Lower lobe of right lung (tissue), 2 donors: ENCODE measurements at places on chromosomes 7 and 10. TPM values are rescaled to one million over a fixed set of nuclear protein-coding genes. Genes with fewer than 3 reads are reported as not detected.

GRCh38 chr10:43407148-43407575, 1.8 kb downstream of the HNRNPF start:
- DNase-seq = peak; percentile 78

DNA sequence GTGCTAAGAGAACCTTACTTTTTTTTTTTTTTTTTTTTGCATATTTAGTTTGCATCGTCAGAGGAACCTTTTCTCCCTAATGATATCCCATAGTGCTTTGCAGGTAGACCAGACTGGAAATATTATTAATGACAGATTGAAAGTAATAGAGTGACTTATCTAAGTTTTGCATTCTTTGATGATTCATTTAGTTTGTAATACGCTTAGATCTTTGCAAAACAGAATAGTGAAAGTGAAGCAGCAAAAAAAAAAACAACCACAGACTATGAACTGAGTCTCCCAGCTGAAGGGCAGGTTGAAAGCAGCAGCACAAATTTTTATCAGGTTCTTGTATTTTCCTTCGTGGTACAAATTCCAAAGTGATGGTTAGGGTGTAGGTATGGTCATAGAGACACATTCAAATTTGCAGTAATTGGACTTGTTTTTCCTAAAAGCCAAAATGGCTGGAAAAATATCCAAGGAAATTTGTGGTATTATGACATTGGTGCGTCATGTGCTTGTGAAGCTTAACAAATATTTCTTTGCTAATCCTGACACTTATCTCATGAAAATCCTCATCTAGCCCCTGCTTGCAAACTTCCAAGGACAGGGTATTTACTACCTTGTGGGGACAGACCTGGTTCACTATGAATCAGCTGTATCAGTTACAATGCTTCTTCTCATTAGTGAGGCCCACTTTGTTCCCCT, 81.8 kb upstream of the CREB5 start:
- no peak for DNase-seq

DNA sequence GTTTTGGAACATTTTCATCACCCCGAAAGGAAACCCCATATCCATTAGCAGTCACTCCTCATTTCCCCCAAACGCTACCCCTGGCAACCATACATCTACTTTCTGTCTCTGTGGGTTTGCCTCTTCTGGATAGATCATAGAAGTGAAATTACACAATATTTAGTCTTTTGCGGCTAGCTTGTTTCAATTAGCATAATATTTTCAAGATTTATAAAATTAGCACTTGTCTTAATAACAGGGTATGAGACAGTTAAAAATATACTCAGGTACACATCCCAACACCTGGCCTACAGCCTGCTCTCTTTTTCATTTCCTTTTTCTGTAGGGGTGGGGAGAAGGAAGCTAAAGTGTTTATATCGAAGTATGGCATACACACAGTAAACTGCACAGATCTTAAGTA, 81.4 kb upstream of the LRGUK start:
- no peak for DNase-seq

Gene KCP
- total RNA-seq = 1.3 TPM

- peak; percentile 83 for DNase-seq
Measured at GRCh38 chr10:80487791-80488538, 33.9 kb downstream of the TSPAN14 start.

DNA sequence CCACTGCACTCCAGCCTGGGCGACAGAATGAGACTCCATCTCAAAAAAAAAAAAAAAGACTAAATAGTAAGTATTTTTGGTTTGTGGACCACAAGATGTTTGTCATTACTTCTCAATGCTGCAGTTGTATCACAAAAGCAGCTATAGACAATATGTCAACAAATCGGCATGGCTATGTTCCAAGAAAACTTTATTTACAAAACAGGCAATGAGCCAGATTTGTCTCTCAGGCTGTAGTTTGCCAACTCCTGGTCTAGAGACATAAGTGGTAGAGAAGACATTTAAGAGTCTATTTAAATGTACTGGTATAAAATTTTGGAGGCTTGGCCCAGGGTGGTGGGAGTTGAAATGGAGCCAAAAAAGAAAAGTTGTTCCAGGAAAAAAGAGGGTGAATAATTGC, 185.8 kb downstream of the SORCS1 start:
- no peak for DNase-seq

DNA sequence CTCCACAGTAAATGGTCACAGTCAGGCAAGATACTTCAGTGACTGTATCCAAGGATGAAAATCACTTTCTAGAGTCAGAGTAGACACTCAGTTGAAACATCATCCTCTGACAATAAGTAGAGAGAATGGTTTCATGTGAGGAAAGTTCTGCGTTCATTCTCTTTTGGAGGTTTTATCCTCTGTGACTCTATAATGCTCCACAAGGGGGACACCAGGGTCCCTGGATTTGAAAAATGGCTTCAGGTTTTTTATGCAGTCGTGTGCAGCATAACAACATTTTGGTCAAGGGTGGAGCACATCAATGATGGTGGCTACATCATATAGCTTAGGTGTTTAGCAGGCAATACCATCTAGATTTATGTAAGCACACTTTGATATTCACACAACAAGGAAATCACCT, 40.4 kb downstream of the TMEM168 start:
- DNase-seq = no peak

GRCh38 chr10:35611750-35612149, 6.6 kb downstream of the GJD4 start:
- DNase-seq = no peak
